ENCODE measurements at places on chromosomes 7 and 10.

- peak; percentile 7 for DNase-seq
Observed at GRCh38 chr7:126790763-126791162, 462.0 kb downstream of the GRM8 start.

- DNase-seq = no peak
Observed at GRCh38 chr10:20870834-20871233, 26.3 kb downstream of the NEBL start.

GRCh38 chr10:427761-428519 is 261.5 kb downstream of the DIP2C start:
- no peak for DNase-seq

DNA sequence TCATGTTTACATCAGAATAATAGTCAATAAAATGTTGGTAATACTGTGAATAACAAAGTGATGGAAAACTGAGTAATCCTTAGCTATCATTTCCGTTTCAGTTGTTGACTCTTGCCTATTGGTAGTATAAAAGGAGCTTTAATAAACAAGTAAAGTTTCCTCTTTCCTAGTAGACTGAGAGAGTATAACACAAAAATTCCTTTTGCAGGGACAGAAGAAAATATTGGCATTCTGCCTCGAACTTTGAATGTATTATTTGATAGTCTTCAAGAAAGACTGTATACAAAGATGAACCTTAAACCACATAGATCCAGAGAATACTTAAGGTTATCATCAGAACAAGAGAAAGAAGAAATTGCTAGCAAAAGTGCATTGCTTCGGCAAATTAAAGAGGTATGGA is 9.4 kb downstream of the KIF20B start:
- DNase-seq = no peak

- peak; percentile 87 for DNase-seq
Observed at GRCh38 chr10:101041252-101041761, 10.3 kb downstream of the SFXN3 start.

- no peak for DNase-seq
Observed at GRCh38 chr7:109611656-109612055, 1042.0 kb downstream of the DNAJB9 start.

DNA sequence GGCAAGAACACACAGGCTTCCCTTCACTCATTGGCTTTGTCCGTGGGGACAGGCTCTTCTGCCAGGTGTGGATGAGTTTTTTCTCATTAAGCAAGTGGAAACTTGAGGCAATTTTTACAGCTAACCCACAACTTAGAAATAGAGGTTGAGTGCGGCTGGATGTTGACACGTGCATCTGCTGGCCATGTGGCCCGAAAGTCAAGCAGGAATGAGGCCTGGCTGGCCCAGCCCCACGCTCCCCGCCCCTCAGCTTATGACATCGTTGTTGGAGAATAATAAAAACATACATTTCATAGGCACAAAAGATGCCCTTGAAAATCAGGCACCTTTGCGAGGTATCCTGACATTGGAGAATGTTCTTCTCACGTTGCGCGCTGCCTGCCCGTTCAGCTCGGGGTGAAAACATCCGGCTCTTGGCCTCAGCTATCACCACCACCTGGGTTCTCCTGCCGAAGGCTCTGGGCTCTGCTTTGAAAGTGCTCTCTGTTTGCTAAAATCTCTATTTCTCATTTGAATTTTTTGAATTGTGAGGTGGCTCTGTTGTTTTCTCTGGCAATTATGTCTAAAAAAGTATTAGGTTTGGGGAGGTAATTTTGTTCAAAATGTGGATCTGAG is 310.7 kb downstream of the WDR37 start:
- DNase-seq = no peak

- no peak for DNase-seq
Observed at GRCh38 chr7:46239846-46240245, 318.8 kb upstream of the IGFBP3 start.

- no peak for DNase-seq
Observed at GRCh38 chr10:132542086-132542775, 4.6 kb downstream of the INPP5A start.

All from A172 (cell line).